Neural crest cell (in vitro differentiated cells): ENCODE measurements at places on chromosomes 3 and 15.
A peak's percentile ranks its signal among the peaks of the same experiment; 100 is the strongest.

- DNase-seq: no peak
These were observed 23.5 kb downstream of the MAGEF1 start for GRCh38 chr3:184688251-184688881.

GRCh38 chr3:70853161-70853944 is 540.9 kb upstream of the MDFIC2 start:
- no peak for DNase-seq

GRCh38 chr15:63195569-63196015 is 6.2 kb downstream of the RAB8B start:
- no peak for DNase-seq

DNA sequence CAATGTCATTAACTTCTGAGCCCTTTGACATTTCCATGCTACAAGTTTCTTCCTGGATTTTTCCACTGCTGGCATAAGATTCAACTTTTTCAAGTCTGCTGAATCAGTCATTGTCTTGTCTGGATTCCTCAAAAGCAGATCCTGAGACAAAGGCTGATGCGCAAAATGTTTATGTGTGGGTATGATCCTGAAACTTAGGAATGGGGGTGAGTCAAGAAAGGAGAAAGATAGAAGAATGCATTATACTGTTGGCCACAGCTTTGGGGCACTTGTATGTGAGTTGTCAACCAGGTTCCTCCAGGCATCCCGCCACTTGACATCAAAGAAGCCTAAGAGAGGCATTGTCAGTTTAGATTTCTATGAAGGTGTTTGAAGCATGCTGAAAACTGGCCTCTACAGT is 50.4 kb downstream of the FOXB1 start:
- DNase-seq: no peak

GRCh38 chr3:41836360-41837134 is 125.4 kb downstream of the ULK4 start:
- DNase-seq: no peak

DNA sequence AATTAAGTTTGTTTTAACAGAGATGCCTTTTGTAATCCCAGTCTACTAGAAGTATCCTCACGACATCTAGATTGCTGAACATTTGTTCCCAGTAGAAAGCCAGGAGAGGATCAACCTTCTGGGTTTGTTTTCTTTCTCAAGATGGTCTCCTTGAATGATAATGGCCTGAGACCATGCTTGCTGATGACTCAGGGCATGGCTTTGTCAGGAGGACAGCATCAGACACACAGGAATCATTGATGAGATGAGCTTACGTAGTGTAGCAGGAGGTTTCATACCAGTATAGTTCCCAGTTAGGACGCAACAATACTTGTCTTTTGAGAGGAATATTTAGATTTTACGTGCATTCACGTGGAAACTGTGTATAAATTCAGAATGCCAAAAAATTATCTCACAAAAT is 38.6 kb downstream of the ATP1B3 start:
- DNase-seq: no peak

DNA sequence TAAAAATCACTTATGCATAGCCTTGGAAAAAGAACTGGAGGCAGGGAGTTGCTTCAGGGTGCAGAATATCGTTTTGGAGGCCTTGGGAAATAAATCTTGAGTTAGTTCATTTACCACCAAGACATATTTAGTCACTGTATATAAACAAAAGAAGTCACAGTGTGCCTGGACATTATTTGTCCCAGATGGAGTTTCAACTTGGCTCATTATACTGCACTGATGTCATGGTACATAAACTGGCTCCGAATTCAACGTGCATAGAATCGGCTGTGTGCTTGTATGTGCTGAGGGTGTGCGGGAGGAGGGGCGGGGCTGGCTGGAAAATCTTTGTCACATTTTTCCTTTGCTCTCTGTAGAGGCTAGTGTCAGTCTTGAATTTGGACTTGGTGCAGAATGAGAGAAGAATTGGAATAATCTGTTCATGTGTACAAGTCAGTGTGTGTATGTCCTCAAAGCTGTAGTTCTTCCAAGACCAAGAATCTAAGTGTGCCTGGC is 86.6 kb downstream of the FNDC3B start:
- DNase-seq: no peak

DNA sequence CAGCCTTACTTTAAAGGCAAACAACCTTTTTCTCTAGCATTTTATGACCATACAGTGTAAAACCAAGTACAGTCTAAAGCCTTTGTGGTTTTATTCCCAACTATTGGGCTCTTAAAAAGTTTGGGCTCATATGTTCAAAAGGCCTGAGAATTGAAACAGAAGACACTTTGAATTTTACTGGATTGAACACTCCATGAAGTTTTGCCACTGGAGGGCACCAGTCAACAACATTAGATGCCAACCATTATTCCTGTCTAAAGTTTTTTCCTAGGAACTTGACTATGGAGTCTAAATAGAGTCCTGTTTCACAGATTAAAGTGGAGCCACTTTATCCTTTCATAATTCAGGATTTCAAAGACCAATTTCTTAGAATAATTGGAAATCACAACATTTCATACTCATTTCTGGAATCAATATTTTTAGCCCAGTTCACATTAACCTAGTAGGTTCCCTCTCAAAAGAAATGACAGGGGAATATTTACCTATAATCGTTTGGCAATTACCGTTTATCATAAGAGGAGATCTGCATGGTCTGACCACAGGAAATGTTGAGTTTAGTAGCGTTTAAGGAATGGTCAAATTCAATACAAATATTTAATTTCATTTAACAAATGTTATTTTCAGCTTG is 244.1 kb upstream of the PDZRN3 start:
- peak; percentile 54 for DNase-seq
